Naive thymus-derived CD4-positive, alpha-beta T cell (primary cell): ENCODE measurements at places on chromosomes 13 and 19.
A peak's percentile ranks its signal among the peaks of the same experiment; 100 is the strongest.

GRCh38 chr13:72849571-72849970 lies 67.6 kb downstream of the PIBF1 start:
- no peak for DNase-seq

DNA sequence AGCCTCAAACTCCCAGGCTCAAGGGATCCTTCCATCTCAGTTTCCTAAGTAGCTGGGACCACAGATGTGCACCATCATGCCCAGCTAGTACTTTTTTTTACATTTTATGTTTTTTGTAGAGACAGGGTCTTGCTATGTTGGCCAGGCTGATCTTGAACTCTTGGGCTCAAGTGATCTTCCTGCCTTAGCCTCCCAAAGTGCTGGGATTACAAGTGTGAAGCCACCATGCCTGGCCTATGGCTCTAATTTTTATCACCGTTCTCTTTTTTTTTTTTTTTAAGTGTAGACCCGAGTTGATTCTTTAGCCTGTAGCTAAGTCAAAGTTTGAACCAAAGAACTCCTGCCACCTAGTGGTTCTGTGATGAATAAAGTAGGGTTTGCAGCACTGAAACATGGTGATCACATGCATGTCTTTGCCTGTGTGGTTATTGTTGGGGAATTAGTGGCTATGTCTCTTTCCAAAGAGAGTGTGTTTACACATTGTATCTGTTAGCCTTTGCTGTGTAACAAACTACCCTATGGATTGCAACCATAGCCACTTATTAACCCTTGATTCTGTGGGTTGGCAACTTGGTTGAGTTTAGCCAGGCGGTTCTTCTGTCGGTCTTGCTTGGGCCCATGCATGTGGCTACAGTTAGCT lies 11.6 kb downstream of the NFILZ start:
- DNase-seq = peak; percentile 28

DNA sequence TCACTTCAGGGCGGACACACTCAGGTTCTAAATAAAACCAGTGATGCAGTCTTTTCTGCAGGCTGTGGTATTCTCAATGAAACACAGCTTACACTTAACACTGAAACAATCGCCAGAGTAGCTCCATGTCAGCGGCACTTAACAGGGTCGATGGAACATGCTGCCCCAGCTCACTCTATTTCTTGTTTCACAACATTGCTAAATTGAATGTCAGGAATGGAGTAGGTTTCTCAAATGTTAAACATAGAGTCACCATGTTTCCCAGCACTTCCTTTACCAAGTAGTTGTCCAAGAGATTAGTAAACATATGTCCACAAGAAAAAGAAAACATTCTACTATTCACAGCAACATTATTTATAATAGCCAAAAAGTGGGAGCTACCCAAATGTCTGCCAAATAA lies 306.9 kb downstream of the SLITRK6 start:
- DNase-seq = no peak

DNA sequence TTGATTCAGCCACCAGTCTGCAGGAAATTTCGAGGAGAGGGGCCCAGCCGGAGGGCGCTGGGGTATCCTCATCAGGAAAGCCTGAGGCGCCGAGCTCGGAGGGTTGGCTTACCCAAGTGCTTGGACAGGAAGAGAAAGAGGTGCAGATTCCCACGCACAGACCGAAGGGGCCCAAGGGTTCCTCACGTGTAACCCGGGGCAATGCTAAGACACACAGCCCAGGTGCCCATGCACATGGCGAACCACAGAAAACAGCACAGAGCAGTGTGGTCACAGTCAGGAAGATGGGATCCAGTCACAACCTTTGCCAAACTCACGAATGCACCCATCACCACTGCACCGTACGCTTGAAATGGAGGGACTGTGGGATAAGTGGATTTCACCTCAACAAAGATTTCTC lies 30.9 kb downstream of the GRTP1 start:
- no peak for DNase-seq

GRCh38 chr13:58239774-58240268 lies 608.3 kb downstream of the PCDH17 start:
- no peak for DNase-seq

DNA sequence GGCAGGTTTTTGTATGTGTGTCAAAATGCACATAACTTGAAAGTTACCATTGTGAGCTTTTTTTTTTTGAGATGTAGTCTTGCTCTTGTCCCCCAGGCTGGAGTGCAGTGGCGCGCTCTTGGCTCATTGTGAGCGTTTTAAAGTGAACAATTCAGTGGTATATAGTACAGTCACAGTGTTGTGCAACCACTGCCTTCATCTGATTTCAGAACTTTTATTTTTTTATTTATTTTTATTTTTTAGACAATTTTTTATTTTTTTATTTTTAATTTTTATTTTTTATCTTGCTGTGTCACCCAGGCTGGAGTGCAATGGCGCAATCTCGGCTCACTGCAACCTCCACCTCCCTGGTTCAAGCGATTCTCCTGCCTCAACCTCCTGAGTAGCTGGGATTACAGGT lies 15.0 kb downstream of the SLC25A42 start:
- DNase-seq = no peak

DNA sequence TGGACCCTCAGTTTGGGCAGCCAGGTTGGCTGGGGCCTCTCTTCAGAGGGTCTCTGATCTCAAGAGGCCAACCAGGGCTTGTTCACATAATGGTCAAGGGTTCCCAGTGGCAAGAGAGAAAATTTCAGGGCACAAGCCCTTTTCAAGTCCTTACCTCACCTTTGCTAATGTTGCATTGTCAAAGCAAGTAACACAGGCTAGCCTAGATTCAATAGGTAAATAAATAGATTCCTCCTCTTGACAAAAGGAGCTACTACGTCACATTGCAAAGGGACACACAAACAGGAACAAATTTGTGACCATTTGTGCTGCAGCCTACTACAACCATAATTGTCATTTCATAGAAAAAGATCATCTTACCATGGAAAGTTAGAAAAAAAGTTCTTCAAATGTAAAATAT lies 33.9 kb upstream of the FRY start:
- no peak for DNase-seq

GRCh38 chr19:49579193-49579592 lies 1.2 kb downstream of the NOSIP start:
- no peak for DNase-seq

DNA sequence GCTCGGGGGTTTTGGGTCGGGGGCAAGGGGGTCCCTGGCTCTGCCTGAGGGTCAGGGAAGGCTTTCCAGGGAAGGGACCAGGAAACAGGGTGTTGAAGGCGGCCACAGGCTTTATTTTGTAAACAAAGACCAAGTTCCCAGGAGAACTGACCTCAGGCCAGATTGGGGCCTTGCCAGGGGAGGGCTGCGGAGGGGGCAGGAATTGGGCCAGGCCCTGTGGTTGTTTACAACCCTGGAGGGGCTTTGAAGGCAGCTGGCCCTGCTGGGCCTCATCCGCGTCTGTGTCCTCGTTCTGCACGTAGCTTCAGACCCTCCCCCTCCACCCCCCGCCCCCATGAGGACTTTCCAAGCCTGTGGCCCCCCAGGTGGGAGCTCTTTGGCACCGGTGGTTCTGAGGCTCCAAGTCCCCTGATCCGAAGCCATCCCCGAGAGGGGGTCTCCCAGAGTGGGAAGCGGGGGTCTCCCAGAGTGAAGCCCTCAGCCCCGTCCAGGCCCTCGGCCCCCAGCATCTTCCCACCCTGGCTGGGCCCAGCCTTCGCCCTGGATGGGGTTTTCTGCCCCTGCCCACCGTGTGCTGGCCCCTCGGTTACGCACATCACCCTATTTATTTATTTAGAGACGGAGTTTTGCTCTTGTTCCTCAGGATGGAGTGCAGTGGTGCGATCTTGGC lies 13.5 kb upstream of the BSG start:
- no peak for DNase-seq

DNA sequence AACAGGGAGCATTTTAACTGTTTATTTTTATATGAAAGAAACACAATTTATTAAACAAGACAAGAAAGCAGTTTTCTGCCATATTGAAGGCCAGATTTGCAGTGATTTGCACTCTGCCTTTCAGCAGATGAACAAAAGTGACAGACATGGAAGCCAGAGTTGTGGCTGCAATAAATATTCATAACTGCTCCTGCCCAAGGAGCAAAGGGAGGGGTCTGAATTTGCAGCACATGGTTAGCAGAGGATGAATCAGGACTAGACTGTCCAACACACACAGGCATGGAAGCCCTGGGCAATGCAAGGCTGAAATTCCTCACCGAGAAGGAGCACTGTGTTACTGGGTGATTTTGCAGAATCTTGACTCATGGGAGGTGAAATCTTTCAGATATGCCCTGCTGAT lies 418.2 kb downstream of the DCT start:
- no peak for DNase-seq
